ENCODE measurements at places on chromosomes 7 and 10.
A peak's percentile ranks its signal among the peaks of the same experiment; 100 is the strongest.

- no peak for DNase-seq
These were observed 100.9 kb downstream of the MAD1L1 start for GRCh38 chr7:2131800-2132199.

DNA sequence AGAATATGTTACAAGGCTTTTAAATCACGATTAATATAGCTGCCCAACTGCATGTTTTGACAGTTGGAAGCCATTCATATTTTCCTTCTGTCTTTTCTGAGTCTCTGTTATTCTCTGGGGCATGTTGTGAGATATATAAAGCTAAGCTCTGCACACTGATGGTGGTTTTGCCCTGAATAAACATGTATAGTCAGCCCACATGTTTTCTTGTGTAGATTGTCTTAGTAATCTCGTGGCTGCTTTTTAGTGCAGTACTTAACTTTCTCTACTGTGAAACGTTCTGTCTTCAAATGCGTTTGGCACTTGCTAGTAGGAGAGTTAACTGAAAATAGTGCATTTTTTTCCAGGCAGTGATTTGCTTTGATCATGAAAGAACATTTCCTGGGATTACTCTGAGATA lies 268.5 kb downstream of the DNAJB9 start:
- DNase-seq: no peak

DNA sequence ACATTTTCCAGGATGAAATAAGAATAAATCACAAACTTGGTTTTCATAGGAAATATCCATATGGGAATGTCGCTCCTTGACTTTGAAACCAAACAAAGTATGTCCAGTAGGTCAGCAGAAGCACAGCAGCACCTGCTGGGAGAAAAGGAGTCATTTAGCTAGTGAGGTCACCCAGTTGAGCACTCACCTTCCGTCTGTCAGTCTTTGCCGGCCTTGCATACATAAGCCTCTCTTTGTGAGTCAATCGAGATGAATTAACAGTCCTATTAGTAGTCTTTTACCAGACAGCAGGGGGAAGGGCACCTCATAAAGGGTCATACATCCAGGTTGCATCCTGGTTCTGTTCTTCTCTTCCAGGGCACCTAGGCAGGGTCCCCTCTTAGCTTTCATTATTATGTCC lies 232.5 kb upstream of the FZD1 start:
- DNase-seq: no peak

DNA sequence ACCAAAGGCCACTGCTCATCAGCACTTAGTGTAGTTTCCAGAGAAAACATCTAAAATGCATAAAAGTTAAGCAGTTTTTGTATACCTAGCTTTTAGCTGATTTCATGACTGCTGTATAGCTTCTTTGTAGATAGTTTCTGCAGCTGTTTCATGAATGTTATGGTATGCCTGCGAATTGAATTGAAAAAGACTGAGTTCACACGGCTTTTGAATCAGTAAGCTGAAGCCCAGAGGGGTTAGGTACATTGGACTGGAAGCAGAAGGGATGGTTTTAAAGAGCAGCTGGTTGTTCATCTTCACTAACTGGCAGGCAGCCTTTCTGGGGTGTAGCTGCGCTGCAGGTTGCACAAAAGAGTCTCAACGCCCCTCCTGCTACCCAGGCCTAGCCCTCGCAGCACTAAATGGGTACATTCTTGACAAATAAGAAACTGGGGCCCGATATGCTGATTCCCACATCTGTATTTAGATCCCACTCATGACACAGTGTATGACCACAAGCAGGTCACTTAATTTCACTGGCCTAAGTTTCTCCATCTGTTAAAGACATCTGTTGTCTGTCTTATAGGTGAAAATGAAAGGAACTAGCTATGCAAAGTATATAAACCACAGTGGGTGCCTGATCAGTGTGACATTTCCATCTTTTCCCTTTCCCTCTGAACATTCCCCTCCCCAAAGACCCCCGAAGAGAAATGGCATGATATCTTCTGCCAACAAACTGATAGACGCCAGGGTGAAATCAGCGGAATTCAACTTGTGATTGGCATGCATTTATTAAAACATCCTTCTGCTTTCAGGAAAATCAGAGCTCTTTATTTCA lies 85.9 kb upstream of the AGBL3 start:
- peak; percentile 16 for DNase-seq

- DNase-seq: no peak
These were observed 147.8 kb upstream of the GPR22 start for GRCh38 chr7:107322015-107322414.

DNA sequence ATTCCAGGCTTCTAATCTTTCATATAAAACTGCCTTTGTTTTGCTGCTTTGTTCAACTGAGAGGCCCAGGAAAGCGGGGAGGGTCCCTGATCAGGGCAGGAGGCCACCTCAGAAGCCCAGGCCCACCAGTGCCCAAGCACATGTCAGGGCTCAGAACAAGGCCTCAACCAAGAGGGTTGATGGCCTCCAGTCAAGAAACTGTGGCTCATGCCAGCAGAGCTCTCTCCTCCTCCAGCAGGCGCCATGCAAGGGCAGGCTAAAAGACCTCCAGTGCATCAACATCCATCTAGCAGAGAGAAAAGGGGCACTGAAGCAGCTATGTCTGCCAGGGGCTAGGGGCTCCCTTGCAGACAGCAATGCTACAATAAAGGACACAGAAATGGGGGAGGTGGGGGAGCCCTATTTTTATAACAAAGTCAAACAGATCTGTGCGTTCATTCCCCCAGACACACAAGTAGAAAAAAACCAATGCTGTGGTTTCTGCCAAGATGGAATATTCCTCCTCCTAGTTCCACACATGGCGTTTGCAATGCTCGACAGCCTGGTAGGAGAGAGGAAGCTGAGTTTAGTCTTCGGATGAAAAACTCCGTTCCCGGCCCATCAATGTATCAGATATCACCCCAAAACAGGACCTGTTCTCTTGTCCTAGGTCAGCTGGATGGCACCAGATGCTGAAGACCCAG lies 34.0 kb downstream of the PSAP start:
- DNase-seq: peak; percentile 54

DNA sequence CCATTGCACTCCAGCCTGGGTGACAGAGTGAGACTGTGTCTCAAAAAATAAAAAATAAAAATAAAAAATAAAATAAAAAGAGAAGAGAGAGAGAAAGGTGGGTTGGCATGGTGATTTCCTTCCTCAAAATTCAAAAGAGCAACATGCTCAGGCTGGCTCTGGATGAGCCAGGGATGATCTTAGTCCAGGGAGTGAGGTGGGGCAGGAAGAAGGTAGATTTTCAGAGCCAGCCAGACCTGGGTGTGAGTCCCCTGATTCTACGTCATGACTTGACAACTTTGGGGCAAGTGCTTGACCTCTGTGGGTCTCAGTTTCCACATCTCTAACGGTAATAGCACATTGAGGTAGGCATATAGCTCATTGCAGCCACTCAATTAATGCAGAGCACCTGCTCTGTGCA lies 109.4 kb upstream of the CTBP2 start:
- no peak for DNase-seq

DNA sequence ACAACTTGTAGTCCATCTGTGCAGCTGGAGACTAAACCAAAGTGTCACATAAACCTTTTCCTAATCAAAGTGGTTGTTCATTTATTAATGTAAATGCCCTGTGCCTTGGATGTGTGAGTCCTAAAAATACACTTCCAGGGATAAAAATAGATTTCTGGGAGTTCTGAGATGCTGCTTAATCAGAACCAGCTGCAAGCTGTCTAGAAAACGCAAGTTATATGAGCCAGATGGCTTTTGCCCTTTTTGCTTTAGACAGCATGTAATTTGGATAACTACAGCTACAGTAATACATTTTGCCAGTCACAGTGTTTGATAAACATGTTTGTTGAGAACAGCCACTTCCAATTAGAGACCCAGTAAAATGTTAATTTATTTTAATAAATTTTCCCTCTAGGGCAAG lies 185.1 kb upstream of the PRPS1L1 start:
- no peak for DNase-seq

DNA sequence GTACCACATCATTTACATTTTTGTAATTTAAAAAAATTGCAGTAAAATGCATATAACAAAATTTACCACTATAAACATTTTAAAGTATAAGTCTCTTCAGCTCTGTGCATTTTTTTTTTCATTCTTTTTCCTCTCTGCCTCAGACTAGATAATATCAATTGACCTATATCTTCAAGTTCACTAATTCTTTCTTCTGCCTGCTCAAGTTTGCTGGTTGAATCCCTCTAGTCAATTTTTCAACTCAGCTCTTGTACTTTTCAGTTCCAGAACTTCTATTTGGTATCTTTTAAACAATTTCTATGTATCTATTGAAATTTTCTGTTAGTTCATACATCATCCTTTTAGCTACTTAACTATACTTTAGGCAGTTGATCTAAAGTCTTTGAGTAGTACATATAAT lies 112.0 kb downstream of the MICU1 start:
- no peak for DNase-seq

DNA sequence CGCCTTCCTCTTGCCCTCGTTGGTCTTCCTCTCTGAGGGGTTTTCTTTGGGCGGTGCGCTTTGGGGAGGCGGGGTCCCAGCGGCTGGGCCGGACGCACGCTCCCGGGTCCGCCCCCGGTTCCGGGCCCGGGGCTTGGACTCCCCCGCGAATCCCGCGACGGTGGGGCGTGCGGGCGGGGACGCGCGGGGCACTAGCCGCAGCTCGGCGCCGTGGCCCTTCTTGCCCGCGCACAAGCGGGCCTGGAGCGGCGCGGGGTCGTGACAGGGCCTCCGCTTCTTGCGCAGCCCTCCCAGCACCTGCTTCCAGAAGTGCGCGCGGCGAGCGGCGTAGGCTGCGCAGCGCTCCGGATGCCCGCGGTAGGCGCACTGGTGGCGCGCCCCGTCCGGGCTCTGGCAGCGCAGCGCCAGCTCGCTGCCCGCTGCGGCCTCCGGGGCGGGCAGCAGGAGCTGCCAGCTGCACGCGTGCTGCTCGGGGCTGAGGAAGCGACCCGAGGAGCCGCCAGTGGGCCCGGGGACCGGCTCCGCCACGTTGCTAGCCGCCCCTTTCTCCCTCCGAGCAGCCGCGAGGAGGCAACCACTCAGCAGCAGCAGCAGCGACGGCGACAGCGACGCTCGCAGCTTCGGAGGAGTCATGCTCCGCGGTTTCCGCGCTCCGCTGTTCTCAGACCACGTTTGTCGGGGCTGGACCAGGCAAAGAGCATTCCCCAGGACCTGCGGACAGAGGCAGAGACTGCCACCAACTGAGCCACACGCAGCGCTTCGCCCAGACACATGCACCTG lies 759 bp downstream of the FGFBP3 start:
- peak; percentile 76 for DNase-seq

GRCh38 chr10:44032216-44032615 lies 352.7 kb downstream of the CXCL12 start:
- no peak for DNase-seq

DNA sequence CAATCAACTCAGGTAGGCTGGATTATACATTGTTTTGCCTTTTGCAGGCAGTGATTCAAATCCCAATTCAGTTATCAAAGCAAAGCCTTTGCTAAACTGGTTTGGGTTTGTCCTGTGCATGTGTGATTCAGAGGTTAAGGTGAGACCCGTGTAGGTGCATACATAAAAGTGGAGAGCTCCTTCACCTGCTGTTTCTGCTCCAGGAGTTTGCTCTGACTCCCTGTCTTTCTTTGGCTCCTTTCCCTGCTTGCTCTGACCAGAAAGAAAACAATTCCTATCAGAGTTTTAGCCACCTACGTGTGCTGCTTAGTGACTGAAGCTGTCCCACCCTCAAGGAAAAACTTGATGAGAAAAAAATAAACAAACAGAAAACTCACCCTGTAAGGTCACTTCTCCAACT lies 101.1 kb downstream of the TPST1 start:
- DNase-seq: peak; percentile 12

DNA sequence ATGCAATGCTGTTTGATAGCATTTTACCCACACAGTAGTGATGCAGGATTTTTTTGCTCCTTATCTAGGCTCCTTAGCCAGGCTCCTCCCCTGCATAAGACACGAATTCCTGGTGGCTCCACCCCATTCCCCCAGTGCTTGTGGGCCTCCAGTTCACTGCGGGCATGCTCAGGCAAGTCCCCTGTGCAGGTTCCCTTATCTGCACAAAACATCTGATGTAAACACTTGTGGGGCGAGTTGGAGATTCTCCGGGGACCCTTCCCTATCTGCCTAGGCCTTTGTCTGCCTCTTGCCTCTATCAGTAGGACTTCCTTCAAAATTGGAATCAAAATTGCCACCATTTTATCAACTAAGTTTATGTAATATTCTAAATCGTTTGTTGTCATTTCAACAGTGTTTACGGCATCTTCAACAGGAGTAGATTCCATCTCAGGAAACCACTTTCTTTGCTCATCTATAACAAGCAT lies 5.4 kb upstream of the STK17A start:
- no peak for DNase-seq

DNA sequence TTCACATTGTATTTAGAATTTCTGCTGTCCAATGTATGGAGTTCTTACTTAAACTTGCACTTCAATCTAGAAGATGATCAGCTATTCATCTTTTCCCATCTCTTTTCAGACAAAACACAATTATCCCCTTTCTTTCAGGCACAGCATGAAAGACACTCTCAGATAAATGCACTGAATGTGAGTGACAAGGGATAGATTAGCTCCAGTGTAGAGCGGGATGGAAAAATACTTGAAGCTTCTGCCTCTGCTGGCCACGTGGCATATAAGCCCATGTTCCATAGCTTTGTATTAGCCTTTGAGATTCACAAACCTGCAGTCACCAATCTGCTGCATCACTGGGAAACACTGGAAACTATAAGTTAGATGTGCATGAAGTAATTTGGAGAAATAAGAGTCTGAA lies 162.2 kb upstream of the FAM3C start:
- no peak for DNase-seq

DNA sequence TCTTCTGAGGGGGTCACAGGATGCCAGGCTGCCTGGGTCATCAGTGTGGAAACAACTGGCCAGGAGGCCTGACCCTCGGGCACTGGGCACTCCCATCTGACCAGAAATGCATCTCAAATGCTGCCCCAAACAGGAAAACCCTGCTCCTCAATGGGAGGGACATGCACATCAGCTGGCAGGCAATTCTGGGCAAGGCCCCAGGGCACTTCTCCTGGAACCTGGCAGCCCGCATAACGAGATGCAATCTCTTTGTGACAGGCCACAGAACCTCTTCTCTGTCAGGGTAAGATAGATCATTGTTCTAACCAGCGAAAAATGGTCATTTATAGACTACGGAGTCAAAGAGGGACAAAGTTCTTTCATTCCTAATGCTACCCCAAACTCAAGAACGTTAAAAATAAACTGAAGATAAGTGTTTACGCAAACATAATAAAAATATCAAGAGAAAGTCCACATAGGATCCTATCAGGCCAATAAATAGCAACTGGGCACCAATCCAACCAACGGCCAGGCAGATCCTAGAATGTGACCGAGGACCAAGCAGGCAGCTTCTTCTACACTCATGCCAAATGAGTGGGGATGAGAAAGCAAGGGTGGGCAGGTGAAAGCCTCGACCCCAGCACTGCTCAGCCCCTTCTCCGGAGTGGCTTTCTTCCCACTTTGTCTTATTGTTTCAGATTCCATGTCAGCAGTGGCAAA lies 212.3 kb downstream of the TCERG1L start:
- no peak for DNase-seq

DNA sequence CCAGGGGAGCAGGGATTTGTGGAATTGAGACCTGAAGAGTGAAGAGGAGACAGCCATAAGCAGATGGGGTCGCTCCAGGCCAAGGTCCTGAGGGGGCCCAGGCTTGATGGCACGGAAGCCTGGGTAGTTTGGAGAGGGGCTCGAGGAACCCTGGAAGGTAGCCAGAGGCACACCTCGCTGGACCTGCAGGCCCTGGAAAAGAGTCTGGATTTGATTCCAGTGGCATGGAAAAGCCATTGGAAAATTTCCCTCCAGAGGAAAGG lies 31.8 kb downstream of the CXCL12 start:
- no peak for DNase-seq

Measured in cerebellar cortex (tissue), 1 donor.